ENCODE measurements at places on chromosomes 6 and 20.

- no peak for DNase-seq
Observed at GRCh38 chr6:148348335-148348734, 5.7 kb downstream of the SASH1 start.

DNA sequence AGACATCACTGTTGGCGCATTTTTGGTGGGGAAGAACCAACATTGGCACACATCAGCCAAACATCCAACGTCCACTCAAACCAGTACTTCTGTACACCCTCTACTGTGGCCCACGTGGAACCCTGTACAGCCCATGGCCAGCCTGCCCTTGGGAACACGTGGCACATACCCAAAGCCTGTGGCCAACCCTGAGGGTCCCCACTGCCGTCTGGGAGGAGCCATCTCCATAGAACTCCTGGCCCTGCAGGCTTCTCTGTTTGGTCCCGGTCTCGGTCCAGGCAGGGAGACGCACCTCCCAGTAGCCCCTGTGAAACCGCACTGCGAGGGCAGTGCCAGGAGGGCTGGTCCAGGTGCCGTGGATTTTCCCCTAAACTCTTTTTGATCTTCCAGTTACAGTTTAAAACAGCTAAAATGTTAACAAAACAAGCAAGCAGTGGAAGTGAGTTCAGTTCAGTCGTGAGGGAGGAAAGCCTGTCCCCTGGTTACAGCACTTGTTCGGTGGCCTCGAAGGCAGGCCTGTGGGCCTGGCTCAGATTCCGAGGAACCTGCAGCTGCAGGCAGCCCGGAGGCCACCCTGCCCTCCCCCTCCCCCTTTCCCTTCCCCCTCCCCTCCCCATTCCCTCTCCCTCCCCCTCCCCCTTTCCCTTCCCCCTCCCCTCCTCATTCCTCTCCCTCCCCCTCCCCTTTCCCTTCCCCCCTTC lies 233.7 kb downstream of the DLL1 start:
- no peak for DNase-seq

- DNase-seq, result no peak
Observed at GRCh38 chr6:19831358-19831757, 5.8 kb upstream of the ID4 start.

DNA sequence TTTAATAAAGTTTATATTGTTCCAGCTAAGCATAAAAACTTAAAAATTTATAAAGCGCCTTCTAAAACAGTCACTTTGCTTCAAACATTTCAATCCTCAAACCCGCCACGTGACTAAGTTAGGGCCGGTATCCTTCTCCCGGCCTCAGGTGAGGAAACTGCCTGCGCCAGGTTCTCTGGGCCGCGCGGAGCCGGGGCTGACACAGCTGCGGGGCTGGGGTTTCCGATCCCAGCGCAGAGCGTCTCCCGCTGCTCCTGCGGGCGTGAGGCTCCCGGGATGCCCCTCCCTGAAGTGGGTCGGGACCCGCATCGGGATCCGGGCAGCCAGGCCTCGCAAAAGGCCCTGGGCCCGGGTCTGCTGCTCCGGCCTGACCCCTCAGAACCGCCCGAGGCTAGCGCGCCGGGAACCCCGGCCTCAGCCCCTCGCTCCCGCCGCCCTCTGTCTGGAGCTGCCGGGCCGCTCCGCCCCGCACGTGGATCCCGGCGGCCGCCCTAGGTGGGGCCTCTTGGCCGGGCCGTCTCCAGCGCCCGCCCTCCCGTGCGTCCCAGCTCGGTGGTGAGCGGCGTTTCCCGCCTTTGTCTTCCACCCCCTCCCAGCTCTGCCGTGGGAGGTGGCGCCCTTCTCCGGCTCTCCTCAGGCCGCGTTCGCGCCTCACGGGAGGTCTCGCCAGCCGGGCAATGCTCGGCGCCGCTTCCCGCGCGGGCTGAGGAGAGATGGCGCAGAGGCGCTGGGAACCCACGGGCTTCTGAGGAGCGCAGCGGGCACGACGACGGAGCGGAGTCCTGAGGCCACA lies 267.9 kb downstream of the DLL1 start:
- no peak for DNase-seq

DNA sequence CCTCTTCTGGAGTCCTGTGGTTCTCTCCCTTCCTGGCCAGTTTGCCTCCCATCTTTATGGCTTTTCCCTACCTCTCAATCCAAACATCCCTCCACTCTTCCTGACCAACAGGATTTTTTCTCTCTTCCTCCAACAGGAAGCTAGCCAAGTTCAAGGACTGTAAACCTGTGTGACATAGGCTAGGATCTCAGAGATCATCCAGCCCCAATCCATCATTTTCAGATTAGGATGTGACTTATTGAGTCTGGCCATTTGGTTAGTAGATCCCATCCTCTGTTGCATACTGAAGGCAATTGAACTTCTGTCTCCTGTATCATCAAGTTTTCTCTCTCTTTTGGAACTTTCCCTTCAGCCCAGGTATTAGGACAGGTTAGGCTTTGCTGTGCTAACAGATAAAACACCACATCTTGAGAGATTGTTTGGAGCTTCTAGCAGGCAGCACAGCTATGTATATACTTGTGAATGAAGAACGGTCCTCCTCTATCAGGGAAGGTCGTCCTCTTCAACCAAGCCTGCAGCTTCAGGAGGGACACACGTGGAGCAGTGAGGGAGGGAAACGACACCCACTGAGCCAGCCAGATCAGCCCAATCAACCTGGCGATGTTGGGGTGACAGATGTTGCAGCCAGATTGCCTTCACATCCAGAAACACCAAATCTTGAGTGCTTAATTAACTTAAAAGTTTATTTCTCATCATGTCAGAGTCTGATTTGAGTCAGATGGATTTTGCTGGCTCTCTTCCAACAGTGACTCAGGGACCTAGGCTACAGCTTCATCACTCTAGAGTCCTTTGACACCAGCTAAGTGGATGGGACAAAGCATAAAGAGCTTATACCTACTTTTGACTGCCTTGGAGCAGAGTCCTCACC lies 106.8 kb downstream of the GJA10 start:
- no peak for DNase-seq

DNA sequence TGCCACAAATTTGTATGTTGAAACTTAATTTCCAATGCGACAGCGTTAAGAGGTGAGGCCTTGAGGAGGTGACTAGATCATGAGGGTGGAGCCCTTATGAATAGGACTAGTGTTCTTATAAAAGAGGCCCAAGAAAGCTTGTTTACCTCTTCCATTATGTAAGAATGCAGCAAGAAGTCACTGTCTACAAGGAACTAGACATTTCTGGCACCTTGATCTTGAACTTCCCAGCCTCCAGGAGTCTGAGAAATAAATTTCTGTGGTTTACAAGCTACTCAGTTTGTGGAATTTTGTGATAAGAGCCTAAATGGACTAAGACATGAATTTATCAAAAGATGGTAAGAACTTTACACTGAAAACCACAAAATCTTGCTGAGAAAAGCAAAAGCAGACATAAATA lies 173.6 kb upstream of the SGK1 start:
- DNase-seq, result no peak

- DNase-seq, result no peak
Observed at GRCh38 chr6:130075879-130076460, 57.6 kb downstream of the L3MBTL3 start.

DNA sequence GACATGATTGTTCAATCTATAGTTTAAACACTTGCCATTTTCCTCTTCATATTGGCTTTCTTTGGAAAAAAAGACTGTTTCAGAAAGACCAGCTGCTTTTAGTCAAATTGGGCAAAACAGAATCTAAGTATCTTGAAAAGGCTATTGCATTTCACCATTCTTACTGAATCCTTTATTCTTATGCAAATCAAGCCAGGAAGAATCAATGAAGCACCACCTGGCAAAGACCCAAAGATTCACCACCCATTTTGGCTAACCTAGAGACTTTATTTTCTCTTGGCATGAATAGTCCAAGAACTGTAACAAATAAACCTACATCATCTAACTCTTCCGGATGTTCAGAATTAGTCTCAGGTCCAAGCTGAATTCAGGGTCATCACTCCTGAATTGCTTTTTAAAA lies 71.3 kb upstream of the EYA4 start:
- no peak for DNase-seq

DNA sequence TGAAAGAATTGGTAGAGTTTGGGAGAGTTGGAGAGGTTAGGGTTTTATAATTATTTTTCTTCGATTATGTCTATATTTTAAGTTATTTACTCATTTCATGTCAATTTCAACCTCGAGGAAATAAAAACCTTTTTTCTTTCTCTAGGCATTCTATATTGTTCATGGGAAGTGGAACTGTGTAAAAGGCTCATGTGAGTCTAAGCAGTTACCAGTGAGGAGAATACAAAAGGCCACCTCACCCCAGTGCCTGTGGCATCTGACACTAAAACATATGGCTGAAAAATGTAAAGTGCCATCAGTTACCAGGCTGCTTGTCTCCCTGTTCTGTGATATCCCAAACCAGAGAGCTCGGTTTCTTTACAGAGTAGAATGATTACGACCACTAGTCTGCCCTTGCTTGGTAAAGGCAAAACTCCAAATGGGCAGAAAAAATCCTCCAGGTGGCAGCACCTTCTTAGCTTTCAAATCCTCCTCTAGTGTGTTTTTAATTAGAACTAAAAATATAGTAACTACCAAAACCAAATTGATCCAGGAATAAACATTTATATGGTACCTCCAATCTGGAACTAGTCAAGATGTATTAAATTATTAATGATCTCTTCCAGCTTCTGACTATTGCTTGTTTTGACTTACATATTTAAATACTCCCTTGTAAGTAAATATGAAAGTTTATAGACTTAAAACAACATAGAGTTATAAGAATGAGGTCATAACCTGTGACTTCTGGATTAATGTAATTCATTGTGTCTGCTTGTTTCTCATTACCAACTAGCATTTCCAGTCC lies 122.6 kb upstream of the MCHR2 start:
- peak; percentile 10 for DNase-seq

DNA sequence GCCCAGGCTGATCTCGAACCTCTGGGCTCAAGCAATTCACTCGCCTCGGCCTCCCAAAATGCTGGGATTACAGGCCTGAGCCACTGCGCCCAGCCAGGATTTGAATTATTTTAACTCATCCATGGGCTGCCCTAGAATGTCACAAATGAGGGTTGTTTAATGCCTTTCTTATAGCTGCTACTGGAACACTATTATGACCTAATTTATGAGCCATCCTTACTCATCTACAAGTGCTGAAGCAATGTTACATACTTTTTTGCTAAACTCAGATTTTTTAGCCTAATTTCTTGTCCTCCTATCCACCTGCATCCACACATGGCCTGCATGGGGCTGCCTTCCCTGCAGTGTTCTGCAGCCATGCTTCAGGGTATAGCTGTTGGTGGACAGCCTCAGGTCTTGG lies 59.9 kb downstream of the RTN4IP1 start:
- no peak for DNase-seq

GRCh38 chr20:16803965-16804792 lies 56.0 kb downstream of the OTOR start:
- DNase-seq, result peak; percentile 61

DNA sequence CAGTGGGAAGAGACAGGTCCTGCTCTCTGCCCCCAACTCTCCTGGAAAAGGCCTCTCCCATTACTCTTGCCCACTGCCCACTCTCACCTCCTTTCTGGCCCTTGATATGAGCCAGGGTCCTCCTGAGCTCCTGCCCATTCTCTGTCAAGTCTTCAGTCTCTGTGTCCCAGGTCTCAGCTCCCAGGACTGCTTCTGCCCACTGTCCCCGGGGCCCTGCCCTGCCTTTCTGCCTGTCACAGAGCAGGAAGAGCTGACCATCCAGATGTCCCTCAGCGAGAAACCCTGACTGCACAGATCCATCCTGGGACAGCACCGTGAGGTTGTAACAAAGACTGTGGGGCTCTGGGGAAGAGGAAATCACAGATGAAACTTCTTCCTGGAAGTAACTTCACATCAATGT lies 22.2 kb downstream of the HLA-F start:
- DNase-seq, result no peak

- no peak for DNase-seq
Observed at GRCh38 chr20:59402681-59403080, 102.3 kb downstream of the EDN3 start.

- DNase-seq, result no peak
Observed at GRCh38 chr6:118639054-118639964, 12.1 kb downstream of the CEP85L start.

DNA sequence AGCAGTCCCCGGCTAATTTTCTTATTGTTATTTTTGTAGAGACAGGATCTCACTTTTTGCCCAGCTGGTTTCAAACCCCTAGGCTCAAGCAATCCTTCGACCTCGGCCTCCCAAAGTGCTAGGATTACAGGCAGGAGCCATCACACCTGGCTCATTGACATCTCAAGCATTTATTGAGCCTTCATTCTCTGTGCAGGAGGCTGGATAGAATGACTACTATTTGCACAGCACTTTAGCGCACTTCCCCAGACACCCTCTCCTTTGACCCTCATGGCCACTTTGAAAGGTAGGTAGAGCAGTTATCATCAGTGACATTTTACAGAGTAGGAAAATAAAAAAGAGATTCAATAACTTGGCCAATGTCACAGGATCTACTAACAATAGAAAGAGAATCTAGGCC lies 124.0 kb upstream of the STXBP5 start:
- DNase-seq, result no peak

GRCh38 chr6:165497472-165497871 lies 165.6 kb downstream of the PDE10A start:
- no peak for DNase-seq

- no peak for DNase-seq
Observed at GRCh38 chr6:11771473-11772048, 7.0 kb downstream of the ADTRP start.

GRCh38 chr20:8019998-8020247 lies 362 bp upstream of the TMX4 start:
- no peak for DNase-seq

- DNase-seq, result no peak
Observed at GRCh38 chr20:14445902-14446301, 108.5 kb upstream of the FLRT3 start.

DNA sequence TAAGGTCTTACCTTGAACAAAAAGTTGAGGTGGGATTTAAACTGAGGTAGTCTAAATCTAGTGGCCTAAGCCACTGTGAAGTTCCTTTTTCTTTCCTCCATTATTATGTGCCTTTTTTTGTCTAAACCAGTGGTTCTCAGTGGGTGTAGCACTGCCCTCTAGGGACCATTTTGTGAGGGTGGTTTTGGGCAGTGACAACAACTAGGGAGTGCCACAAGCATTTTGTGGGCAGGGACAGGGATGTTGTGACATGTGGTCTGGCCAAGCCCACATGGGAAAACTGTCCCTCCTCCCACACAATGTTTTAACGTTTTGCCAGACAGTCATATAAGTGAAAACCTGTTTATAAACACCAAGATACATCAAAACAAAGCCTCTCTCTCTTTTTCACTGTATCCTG lies 899.4 kb upstream of the FLRT3 start:
- no peak for DNase-seq

GRCh38 chr6:79385893-79386292 lies 151.3 kb downstream of the LCA5 start:
- no peak for DNase-seq

GRCh38 chr6:56842686-56843475 lies 112.0 kb upstream of the BEND6 start:
- DNase-seq, result peak; percentile 5

GRCh38 chr6:124368131-124368530 lies 564.5 kb downstream of the NKAIN2 start:
- no peak for DNase-seq

All from activated naive CD8-positive, alpha-beta T cell treated with anti-CD3 and anti-CD28 coated beads, Interleukin-2, amount 50 U/mL, for 24 hours (primary cell).